ENCODE measurements at places on chromosomes 4 and X. TPM values are rescaled to one million over a fixed set of nuclear protein-coding genes. Genes with fewer than 3 reads are reported as not detected.

Gene AFP
- 1.0 TPM for total RNA-seq

Gene MAGEA9B
- not detected for total RNA-seq

Gene ERCC6L
- total RNA-seq, result 4.7 TPM

Gene RPS6KA3
- total RNA-seq, result 64.7 TPM

Gene MAMLD1
- total RNA-seq, result 0.59 TPM

Gene ERVMER34-1
- total RNA-seq, result under 0.01 TPM

Gene GLOD5
- total RNA-seq, result 0.67 TPM

Gene SLC26A1
- 34.7 TPM for total RNA-seq

Gene PSAPL1
- not detected for total RNA-seq

Gene FAM9B
- not detected for total RNA-seq

Gene SERTM2
- total RNA-seq, result 0.09 TPM

Gene CT83
- total RNA-seq, result not detected

Gene TMEM31
- not detected for total RNA-seq

Gene ANK2
- total RNA-seq, result 2.2 TPM

Gene HELT
- not detected for total RNA-seq

Gene OTUD5
- 17.0 TPM for total RNA-seq

Gene HPGDS
- total RNA-seq, result 0.08 TPM

Gene RNF128
- total RNA-seq, result 47.4 TPM

Gene SLC34A2
- 1.4 TPM for total RNA-seq

Gene CYP4V2
- 28.4 TPM for total RNA-seq

Gene FOXR2
- not detected for total RNA-seq

Gene FRAS1
- 6.0 TPM for total RNA-seq

Gene SCARB2
- 81.0 TPM for total RNA-seq

Gene FAM184B
- total RNA-seq, result not detected

Gene TENT5D
- not detected for total RNA-seq

Gene MAGEA8
- not detected for total RNA-seq

Gene AR
- total RNA-seq, result 2.8 TPM

Gene XAGE2
- not detected for total RNA-seq

Gene ITGB1BP2
- 3.3 TPM for total RNA-seq

Gene TLR6
- total RNA-seq, result 1.9 TPM

Gene DTHD1
- total RNA-seq, result not detected

Gene ZBTB49
- total RNA-seq, result 2.3 TPM

Gene CXCL8
- 3.8 TPM for total RNA-seq

Gene CFAP99
- total RNA-seq, result not detected

Gene MRPS18C
- 12.2 TPM for total RNA-seq

Gene CTSO
- total RNA-seq, result 36.7 TPM

Gene MAGEC2
- total RNA-seq, result not detected

Gene ABLIM2
- total RNA-seq, result 0.75 TPM

Gene CPEB2
- 14.0 TPM for total RNA-seq

Gene CYSLTR1
- total RNA-seq, result 0.50 TPM

Gene NDNF
- 0.05 TPM for total RNA-seq

Gene DCAF8L2
- total RNA-seq, result not detected

Gene ANOS1
- 0.09 TPM for total RNA-seq

Gene CYLC1
- not detected for total RNA-seq

Gene RHOXF2
- total RNA-seq, result not detected

Gene NXF3
- total RNA-seq, result 0.33 TPM

Gene QRFPR
- not detected for total RNA-seq

Gene NKX3-2
- total RNA-seq, result not detected

Gene IL13RA2
- total RNA-seq, result 3.4 TPM

Gene UGT2B7
- total RNA-seq, result 5.9 TPM

Gene HNRNPH2
- 31.5 TPM for total RNA-seq

Gene TMEM156
- total RNA-seq, result 0.70 TPM

Gene ETDA
- not detected for total RNA-seq

Gene SMARCA1
- total RNA-seq, result 31.3 TPM

Gene CORIN
- 0.23 TPM for total RNA-seq

Gene IDH3G
- total RNA-seq, result 30.1 TPM

Gene PPAT
- total RNA-seq, result 7.6 TPM

Gene NEUROG2
- total RNA-seq, result not detected

Data from liver (tissue), 10 donors.